Stimulated activated CD8-positive, alpha-beta memory T cell treated with anti-CD3 and anti-CD28 coated beads, Interleukin-2, amount 100 ng/mL, for 1 hour (primary cell): ENCODE measurements at places on chromosomes 12 and 14.

GRCh38 chr12:58615047-58615446 lies 305.3 kb downstream of the LRIG3 start:
- DNase-seq, result no peak

GRCh38 chr12:39723831-39724230 lies 104.2 kb upstream of the ABCD2 start:
- DNase-seq, result no peak

DNA sequence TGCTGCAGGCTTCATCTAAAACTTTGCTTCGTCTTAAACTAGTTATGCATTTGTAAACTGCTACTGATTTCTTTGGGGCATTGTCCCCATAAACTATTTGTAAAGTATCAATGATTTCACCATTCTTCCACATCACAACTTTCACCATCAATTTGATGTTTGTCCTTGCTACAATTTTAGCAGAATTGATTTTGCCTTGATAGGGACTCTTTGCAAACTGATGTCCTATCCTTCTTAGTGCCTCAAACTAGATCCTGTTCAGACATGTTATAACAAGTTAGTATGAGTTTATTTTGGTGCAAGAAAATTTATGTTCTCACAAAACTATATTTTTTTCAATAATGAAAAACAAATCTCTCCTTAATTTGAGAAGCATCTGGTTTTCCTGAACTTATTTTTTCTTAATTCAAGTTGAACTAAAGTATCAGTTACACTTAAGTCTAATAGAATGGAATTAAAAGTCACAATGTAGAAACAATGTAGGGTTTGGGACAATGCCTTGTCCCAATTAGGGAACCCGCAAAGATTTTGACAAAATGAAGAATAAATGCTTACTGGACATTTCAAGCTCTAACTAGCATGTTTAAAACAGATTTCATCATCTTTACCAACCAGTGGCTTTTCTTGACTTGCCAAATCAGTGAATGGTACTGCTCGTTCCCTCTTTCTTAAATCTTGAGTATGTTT lies 10.1 kb upstream of the ARID4A start:
- no peak for DNase-seq

GRCh38 chr14:102020058-102020971 lies 55.9 kb downstream of the DYNC1H1 start:
- no peak for DNase-seq

GRCh38 chr14:63897721-63898163 lies 44.9 kb downstream of the SYNE2 start:
- no peak for DNase-seq

DNA sequence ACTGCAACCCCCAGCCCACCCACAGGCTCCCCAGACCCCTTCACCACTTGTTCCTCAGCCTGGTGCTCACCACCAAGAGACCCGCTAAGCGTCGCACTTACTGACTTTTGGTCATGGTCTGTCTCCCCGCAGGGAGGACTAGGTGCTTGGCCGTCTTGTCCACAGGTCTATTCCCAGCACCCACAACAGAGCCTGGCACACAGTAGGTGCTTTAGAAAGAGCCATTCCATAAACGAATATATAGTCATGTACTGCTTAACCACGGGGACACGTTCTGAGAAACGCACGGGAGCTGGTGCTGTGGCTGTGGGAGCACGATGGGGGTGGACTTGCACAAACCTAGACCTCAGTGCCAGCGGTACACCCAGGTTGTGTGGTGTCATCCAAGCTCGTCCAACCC lies 34.0 kb downstream of the NCOR2 start:
- no peak for DNase-seq

- DNase-seq, result no peak
Observed at GRCh38 chr14:68740788-68741476, 51.9 kb downstream of the ZFP36L1 start.

DNA sequence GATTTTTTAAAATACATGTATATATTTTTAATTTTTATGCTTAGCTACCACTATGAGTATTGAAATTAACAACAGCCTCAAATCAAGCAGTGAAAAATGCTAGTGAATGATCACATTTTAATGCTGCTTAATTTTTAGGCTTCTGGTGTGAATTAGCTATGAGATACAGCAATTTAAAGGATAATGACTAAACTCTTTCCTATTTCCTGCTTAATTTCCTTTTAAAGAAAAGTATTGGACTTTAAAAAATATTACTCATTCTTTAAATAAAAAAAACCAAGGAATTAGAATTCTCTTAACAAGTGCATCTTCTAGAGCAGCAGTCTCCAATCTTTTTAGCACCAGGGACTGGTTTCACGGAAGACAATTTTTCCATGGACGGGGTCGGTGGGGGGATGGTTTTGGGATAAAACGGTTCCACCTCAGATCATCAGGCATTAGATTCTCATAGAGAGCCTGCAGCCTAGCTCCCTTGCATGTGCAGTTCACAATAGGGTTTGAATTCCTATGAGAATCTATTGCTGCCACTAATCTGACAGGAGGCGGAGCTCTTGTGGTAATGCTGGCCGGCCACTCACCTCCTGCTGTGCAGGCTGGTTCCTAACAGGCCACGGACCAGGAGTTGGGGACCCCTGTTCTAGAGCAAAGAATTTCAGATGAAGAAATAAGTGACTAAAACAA lies 18.6 kb upstream of the NTN4 start:
- no peak for DNase-seq

GRCh38 chr14:71586131-71586897 lies 345.9 kb upstream of the RGS6 start:
- DNase-seq, result no peak

GRCh38 chr12:128685903-128686475 lies 137.8 kb downstream of the SLC15A4 start:
- no peak for DNase-seq

- no peak for DNase-seq
Observed at GRCh38 chr12:57431654-57432188, 878 bp upstream of the R3HDM2 start.

- no peak for DNase-seq
Observed at GRCh38 chr12:13812168-13812567, 169.2 kb downstream of the GRIN2B start.

GRCh38 chr12:13128291-13128965 lies 25.0 kb upstream of the GSG1 start:
- DNase-seq, result no peak

GRCh38 chr12:96698965-96699364 lies 208.1 kb upstream of the NEDD1 start:
- no peak for DNase-seq

DNA sequence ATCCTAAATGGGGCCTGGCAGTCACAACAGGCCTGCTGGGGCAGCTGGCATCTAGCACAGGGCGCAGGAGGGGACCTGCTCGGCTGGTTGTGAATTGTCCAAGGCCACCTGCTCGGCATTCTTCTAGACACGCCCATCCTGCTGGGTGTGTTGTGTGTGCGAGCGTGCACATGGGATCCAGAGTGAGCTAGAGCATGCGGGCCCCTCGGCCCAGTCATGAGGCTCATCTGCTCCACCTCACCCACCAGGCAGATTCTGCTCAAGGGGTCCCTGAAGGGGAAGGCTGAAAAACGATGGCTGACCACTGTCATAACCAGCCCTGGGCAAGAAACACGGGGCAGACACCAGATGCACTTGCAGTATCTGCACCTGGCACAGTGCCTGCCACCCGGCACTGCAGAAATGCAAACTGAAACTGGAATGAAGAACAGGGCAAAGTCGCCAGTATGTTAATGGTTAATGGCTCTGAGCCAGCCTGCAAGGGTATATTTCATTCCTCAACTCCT lies 31.8 kb downstream of the MAX start:
- DNase-seq, result no peak

DNA sequence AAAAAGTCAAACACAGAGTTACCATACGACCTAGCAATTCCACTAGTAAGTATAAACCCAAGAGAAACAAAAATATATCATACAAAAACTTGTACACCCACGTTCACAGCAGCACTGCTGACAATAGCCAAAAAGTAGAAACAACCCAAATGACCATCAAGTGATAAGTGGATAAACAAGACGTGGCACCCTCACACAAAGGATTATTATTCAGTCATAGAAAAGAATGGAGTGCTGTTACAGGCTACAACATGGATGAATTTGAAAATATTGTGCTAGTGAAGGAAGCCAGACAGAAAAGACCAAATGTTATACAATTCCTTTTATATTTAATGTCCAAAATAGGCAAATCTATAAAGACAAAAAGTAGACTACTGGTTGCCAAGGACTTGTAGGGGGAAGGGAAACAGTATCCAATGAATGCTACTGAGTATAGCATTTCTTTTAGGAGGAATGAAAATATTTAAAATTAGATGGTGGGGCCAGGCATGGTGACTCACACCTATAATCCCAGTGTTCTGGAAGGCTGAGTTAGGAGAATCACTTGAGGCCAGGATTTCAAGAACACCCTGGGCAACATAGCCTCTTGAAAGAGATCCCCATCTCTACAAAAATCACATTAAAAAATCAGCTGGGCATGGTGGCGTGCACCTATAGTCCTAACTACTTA lies 41.9 kb downstream of the SPTLC2 start:
- DNase-seq, result no peak

DNA sequence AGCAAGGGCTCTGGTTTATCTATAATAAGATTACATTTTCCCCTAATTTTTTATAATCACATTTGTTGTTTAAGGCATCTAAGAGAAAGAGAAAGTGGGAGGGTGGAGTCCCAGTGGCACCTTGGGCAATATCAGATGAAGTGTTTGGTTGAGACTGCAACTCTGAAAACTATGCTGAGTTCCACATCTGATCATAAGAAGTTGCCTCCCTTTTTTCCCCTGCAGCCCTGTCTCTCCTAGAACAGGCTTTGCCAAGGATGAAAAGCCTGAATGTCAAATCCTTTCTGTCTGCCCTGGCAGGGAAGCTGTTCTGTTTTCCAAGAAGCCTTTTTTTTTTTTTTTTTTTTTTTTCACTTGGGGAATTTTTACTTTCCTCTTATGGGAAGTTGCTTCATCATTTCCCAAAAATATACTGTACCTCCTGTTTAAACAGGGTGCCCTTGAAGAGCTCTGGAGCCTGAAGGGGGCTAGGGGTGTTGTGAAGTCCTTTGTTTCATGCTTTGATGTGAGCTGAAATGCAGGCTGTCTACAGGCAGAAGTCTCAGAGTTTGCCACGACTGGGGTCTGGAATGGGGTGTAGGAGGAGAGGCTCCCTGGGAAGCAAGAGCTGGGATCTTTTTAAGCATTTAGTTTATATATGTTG lies 71.3 kb downstream of the SUSD6 start:
- no peak for DNase-seq

- no peak for DNase-seq
Observed at GRCh38 chr12:113186033-113186365, 478 bp downstream of the RITA1 start.

- DNase-seq, result no peak
Observed at GRCh38 chr12:107404981-107405380, 280.6 kb upstream of the PWP1 start.

DNA sequence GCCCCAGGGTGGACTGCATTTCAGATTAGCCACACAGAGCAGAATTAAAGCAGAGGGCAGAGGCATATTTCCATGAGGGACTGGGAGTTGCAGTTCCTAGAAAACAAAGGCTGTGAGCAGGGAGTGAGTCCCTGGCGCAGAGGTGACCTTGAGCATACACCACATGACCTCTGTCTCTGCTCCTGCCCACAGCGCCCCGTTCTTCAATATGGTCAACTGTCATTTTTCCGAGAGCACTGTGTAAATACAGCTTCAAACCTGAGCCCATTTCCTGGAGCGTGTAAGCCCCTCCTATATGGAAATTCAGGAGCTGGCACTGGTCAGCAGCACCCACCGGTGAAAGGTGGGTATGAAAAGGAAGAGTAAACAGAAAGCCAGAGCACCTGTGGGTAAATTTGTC lies 192.2 kb upstream of the PELI2 start:
- no peak for DNase-seq

DNA sequence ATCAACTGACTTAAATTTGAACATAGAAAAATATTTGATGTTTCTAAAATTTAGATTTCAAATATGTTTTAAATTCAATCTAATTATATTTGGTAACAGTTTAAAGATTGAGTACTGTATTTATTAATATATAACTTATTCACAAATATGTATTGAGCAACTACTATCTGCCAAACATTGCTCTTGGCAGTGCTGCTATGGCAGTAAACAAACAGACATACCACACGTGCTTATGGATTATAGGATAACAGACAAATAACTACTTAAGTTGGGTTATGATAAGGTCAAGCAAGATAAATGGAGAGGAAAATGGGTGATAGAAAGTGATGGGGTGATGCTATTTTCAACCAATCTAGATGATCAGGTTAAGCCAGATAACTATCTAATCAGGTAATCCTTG lies 538.1 kb downstream of the C12orf50 start:
- DNase-seq, result no peak

DNA sequence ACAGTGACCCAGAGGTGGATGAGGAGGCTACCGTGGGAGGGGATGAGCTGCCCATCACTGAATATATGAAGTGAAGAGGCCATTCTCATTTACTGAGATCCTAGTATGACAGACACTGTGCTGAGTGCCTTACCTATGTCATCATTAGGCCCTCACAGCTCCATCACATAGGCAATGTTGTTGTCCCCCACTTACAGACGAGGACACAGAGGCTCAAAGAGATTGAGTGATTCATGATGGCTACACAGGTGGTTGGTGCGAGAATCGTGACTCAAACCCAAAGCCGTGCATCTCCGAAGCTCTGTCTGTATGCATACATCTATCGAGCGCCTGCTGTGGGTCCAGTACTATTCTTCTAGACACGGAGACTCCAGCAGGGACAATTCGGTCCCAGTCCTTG lies 5.9 kb upstream of the CCDC197 start:
- DNase-seq, result no peak

DNA sequence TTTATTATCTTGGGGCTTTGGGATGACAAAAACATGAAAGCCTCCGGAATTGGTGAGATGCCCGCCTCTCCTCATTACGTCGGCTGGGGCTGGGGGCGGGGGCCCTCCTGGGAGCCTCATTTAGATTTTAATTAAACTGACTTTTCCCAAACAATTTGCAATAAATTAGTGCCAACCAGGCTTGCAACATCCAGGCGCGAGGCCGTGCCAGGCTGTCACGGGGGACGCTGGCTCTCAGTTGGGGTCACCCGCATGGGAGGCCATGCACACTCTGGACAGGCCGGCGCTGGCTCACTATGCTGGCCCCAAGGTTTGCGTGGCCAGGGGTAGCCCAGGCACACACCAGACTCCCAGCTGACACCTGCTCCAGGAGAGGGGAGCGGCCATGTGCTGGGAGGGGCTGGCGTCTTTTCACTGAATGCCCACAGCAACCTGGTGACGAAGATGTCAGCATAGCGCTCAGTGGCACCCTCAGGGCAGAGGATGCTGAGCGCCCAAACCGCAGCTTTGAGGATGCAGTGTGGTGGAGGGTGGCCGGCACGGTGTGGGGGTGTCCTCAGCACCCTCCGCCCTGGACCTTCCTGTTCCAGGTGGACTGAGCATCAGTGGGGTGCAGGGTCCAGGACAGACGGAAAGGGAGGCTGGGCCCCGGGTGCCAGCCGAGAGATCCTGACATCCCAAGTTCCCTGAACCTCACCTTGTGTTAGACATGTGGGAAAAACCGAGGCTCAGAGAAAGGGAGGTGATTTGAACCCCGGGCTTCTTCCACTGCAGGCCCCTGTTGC lies 190.8 kb upstream of the C14orf180 start:
- DNase-seq, result no peak

DNA sequence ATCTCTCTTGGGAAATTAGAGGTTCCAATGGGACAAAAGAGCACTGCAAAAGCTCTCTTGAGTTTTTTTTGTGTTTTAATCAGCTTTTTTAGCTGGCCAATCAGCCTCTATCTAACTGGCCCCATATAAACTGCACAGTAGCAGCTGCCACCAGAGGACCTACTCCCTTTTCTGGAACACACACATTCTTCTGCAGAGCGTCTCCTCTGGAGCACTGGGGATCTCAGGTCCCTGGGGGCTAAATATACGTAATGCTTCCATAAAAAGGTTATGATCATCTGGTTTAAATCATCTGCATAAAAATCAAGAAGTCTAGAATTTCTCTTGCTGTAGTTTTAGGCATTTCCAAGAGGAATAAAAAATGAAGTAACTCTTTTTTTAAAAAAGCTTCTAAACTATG lies 32.3 kb downstream of the TSPAN8 start:
- DNase-seq, result no peak
